Neural progenitor cell (in vitro differentiated cells): ENCODE measurements at places on chromosomes 3 and 15.

DNA sequence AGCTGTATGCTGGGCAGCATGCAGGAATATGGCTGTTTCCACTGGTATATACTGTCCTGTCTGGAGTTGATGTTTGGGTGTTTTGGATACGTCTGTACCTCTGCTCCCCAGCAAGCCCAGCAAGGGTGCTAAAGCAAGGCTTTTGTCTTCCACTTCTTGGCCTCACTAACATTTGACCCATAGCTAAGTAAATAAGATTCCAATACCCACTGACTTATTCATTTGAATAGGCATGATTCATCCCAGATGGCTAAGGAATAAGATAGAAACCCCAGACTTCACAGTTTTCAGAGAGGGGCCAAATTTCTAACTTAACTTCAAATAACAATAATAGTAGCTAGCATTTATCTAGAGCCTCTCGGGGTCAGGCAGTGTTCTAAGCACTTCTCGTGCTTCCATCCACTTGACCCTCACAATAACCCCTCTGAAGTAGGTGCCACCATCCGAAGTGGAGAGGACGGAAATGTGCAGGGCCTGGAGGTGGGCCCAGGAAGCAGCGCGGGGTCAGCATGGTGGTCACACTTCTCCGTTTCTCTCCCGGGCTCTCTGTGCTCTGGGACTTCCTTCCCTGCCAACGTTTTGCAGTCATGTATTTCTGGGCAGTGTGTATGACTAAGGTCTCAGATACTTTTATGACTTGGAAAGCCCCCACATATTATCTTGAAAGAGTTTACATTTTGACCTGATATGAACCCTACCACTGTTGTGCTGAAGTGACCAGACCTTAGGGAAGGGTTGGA, 39.3 kb downstream of the LRRK1 start:
- no peak for DNase-seq
- no peaks in the 10 kb centered on the region for H3K4me1 ChIP-seq
- H3K36me3 ChIP-seq = no peaks in the 10 kb centered on the region
- H3K27me3 ChIP-seq = no peaks in the 10 kb centered on the region
- H3K4me3 ChIP-seq = no peak overlapping the region

- H3K4me3 ChIP-seq = no peak overlapping the region
- no peak for DNase-seq
- peaks cover 51% of the 10 kb centered on the region for H3K4me1 ChIP-seq
- no peaks in the 10 kb centered on the region for H3K36me3 ChIP-seq
- no peaks in the 10 kb centered on the region for H3K27me3 ChIP-seq
Observed at GRCh38 chr15:85479071-85479647, 98.8 kb downstream of the AKAP13 start.

DNA sequence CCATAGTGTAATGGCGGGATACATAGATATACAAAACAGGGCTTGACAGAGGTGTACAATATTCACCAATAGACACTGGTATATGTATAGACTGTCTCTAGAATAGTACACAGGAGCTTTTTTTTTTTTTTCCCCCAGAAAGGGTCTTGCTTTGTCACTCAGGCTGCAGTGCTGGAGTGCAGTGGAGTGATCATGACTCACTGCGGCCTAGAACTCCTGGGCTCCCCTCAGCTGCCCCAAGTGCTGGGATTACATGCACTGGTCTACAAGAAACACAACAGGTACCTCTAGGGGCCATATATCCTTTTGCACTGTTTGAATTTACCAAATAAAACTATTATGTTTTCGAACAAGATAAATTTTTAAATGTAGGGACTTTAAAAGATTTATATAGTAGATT, 12.3 kb downstream of the RHOA start:
- H3K4me3 ChIP-seq = no peak overlapping the region
- no peaks in the 10 kb centered on the region for H3K36me3 ChIP-seq
- H3K27ac ChIP-seq = no peak overlapping the region
- no peaks in the 10 kb centered on the region for H3K4me1 ChIP-seq

- peak overlapping the region; percentile 44 for H3K4me3 ChIP-seq
- DNase-seq = peak; percentile 13
- peaks cover 44% of the 10 kb centered on the region for H3K27me3 ChIP-seq
- H3K36me3 ChIP-seq = no peaks in the 10 kb centered on the region
- peaks cover 10% of the 10 kb centered on the region for H3K4me1 ChIP-seq
- no peak overlapping the region for H3K27ac ChIP-seq
Observed at GRCh38 chr15:51266656-51267050, 71.7 kb downstream of the CYP19A1 start.

DNA sequence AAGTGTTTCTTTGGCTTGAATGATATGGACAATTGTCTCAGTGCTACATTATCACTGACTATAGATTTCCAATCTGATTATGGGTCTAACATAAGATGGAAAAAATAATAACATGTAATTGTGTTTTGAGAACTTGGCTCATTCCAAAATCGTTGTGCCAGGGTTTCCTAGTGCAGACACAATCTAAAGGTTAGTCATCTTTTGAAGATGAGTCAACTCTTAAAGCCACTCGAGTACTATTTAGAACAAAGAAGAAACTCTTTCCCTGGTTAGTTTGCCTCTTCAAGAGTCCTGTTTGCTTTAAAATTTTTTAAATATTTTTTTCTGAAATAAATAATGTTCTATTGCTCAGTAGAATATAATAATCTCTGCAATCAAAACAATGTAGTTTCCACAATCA, 301.0 kb downstream of the CADM2 start:
- H3K4me1 ChIP-seq = peaks cover 16% of the 10 kb centered on the region
- no peak overlapping the region for H3K4me3 ChIP-seq
- DNase-seq = no peak
- no peaks in the 10 kb centered on the region for H3K36me3 ChIP-seq
- H3K27me3 ChIP-seq = no peaks in the 10 kb centered on the region
- H3K27ac ChIP-seq = no peak overlapping the region

- peaks cover 5% of the 10 kb centered on the region for H3K4me1 ChIP-seq
- H3K27me3 ChIP-seq = no peaks in the 10 kb centered on the region
- H3K36me3 ChIP-seq = no peaks in the 10 kb centered on the region
Observed at GRCh38 chr15:31887246-31887645, 143.1 kb upstream of the CHRNA7 start.

GRCh38 chr3:15313461-15313860, 18.9 kb downstream of the SH3BP5 start:
- no peaks in the 10 kb centered on the region for H3K36me3 ChIP-seq
- H3K4me3 ChIP-seq = no peak overlapping the region
- peaks cover 56% of the 10 kb centered on the region for H3K4me1 ChIP-seq
- H3K27ac ChIP-seq = no peak overlapping the region
- no peaks in the 10 kb centered on the region for H3K27me3 ChIP-seq
